ENCODE measurements at places on chromosomes 5 and 9. TPM values are rescaled to one million over a fixed set of nuclear protein-coding genes. Genes with fewer than 3 reads are reported as not detected.
A peak's percentile ranks its signal among the peaks of the same experiment; 100 is the strongest.

GRCh38 chr5:109705596-109705995, 15.9 kb downstream of the MAN2A1 start:
- no peak for DNase-seq

The ECM2 gene
- total RNA-seq = not detected

GRCh38 chr5:150284311-150284710, 5.3 kb downstream of the CAMK2A start:
- no peak for DNase-seq

The SOHLH1 gene
- total RNA-seq = not detected

The FOXI1 gene
- not detected for total RNA-seq

The NMUR2 gene
- total RNA-seq = not detected

DNA sequence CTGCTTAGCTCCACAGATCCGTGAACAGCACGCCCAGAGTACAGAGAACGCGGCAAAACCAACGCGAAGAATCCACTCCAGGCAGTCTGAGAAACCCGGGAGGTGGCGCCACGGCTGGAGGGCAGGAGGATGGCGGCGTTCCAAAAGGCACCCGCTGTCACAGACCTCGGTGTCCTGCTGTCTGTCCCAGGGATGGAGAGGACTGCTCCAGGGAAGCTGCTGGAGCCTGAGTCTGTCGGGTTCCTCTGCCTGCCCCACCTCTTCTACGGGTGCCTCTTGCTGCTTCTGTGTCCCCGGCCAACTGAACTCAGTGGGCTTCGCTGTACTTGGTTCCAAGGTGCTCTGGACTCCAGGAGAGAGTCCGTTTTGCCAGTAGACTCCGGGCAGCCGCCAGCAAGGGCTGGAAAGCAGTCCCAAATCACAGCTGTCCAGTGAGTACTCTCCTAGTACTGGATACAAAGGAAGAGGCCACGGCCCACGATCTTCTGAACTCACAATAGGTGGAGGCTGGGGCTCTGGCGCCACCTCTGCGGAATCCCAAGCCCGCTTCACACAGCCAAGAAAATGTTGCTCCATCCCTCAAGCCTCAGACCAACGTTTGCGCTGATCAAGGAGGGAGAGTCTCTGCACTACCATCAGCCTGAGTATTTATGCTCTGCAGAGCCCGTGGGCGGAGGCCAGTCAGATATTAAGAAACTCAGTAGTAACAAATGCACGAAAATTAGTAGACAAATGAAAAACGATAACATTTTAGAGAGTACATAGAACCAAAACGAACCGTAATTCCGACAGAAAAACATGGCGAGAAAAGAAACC, 440 bp downstream of the ANXA2R start:
- peak; percentile 73 for DNase-seq

GRCh38 chr5:122078116-122079110, at the start of gene LOX:
TSS of gene LOX (minus strand) at chr5:122078259. CDS start at chr5:122077985, 274 bp downstream.
- DNase-seq = no peak

The IL5 gene
- not detected for total RNA-seq

The ARRDC3 gene
- 87.3 TPM for total RNA-seq

The PITX1 gene
- not detected for total RNA-seq

DNA sequence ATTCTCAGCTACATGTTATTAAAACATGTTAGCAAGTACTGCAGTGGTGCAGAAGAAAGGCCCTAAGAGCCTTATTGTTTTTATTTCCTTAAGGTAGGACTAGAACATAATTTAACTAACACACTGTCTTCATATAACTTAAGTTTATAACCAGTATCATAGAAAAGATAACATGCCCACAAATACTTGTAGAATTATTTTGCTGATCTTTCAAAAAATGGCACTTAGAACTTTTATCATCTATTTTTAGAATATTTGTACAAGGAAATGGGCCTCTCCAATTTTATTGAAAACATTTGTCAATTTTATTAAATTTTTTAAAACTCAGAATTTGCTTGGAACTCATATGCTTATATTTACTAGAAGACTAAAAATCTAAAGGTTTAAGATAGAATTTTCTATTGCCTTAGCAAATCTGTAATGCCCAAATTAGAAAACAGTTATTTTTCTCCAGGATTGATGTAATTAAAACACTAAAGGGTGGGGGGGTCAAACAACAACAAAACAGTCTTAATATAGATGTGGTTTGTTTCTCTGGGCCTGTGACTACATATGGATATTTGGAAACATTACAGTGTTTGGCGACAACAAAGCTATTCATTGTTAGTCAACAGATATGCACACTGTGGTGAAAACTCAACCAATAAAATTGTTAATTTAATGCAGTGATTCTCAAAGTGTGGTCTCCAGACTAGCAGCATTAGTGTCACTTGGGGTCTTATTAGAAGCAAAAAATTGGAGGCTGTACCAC, 360.4 kb downstream of the PDE4D start:
- no peak for DNase-seq

DNA sequence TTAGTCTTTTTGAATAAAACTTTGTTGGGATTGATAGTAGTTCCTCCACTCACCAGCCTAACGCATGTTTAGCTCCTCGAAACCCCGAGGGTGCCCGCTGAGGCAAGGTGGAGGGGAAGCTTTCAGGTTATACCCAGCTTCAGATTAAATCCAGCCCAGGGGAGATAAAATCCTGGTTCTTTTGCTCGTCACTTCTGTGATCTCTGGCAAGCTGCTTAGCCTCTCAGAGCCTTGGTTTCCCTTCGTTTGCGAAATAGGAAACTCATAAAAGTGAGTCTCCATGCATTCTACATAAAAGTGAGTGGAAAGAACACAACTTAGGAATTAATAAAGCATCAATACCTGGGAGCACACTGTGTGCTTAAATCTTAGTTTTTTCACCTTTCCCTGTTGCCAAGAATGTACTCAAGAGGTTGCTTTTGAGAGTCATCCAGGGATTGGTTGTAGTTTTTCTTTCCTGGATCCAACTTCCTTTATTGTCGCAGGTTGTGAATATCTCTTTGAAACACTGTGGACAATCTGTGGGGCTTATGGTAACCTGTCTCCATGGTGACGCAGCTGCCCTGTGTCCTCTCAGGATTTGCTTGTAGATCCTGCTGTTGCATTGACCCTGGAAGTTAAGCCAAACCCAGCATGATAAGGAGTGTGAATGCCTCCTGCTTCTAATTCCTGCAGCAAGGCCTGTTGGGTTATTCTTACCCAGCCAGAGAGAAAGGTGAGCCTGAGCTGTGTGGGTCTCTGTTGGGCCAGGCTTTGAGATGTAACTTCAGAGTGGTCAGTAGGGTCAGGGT, 2.0 kb downstream of the GALNT12 start:
- DNase-seq = no peak

DNA sequence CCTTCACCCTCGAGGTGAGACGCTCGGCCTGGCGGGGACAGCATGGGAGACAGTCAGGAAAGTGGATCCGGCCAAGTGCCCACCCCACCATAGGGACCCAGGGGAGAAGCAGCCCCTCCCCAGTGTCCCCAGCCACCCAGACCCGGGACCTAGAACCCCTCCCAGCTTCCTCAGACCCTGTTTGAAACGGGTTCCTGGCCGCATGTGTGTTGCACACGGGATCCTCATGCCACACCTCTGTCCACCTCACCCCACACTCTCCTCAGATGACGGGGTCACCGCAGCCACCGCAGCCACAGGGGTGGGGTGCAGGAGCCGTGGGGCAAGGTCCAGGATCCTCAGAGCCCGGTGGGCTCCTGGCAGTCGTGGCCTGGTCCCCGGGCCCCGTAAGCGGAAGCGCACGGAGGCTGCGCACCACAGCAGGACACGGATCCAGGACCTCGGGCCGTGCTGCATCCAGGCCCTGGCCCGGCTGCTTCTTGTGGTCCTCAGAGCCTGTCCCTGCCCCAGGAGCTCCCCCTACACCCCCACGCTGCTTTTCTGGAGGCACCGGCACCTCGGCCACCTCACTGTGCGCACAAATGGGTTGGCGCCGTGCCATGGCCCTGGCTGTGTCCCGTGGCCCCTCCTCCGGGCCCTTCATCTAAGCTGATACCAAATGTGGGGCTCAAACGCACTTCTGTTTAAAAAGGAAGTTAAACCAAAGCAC, 15.3 kb downstream of the TERT start:
- no peak for DNase-seq

DNA sequence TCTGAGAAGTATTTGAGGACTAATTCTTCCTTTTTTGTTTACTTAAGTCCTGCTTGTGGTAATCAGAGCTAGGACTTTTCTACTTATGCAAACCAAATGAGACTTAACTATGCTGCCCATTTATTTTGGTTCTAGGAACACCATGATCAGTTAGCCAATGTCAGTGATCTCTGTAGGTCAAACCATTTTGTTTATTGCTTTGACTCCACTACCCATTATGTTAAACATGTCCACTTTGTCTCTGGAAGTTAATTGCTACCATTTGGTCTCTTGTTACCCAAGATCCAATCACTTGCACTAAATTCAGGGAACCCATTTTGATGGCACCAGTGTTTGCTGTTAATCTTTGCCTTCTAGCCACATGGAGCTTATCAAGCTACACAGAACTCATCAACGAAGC, 161.9 kb downstream of the CCDC171 start:
- DNase-seq = no peak

DNA sequence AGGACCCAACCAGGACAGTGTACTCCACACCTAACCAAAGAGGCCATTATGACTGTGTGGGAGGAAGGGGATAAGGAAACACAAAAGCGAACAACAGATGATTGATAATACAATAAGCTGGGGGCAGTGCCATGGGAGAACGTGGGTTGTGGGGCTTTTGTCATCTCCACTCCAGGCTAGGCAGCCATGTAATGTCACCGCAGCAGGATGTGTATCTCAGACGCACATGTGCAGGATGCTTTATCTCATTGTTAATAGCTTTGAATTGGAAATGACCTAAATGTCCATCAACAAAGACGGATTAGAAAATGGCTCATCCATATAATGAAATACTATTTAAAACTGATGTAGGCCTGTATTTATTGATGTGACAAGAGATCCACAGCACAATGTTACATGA, 51.0 kb downstream of the EPB41L4B start:
- DNase-seq = no peak

DNA sequence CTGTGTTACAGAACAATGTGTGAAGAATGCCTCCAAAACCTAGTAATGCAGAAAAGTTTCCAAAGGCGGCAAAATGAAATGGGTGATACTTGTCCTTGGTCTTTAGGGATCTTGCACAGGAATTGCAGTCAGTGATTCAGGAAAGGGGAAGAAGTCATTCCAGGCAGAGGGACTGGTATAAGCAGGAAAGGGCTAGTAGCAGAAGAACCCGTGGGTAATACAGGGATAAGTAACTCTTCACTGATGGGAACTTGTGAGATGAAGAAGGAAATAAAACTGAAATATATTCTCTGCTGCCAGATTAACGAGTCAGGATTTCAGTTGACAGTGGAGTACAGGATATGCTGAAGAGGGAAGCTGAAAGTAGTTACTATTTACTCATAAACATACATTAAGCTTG, 1.2 kb downstream of the SRFBP1 start:
- DNase-seq = no peak

DNA sequence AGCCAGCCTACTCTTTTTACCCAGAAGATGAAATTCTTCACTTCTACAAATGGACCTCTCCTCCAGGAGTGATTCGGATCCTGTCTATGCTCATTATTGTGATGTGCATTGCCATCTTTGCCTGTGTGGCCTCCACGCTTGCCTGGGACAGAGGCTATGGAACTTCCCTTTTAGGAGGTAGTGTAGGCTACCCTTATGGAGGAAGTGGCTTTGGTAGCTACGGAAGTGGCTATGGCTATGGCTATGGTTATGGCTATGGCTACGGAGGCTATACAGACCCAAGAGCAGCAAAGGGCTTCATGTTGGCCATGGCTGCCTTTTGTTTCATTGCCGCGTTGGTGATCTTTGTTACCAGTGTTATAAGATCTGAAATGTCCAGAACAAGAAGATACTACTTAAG, 16.6 kb downstream of the OCLN start:
- no peak for DNase-seq

The CFAP77 gene
- not detected for total RNA-seq

DNA sequence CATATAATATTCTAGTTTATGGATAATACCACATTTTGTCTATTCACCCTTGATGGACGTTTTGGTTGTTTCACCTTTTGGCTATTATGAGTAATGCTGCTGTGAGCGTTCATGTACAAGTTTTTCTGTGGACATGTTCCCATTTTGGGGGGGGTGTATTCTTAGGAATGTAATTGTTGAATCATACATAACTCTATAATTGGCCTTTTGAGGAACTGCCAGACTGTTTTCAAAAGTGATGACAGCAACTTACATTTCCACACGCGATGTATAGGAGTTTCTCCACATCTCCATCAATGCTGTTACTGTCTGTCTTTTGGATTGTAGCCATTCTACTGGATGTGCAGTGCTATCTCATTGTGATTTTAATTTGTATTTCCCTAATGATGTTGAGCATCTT, 69.8 kb downstream of the SLC46A2 start:
- no peak for DNase-seq

DNA sequence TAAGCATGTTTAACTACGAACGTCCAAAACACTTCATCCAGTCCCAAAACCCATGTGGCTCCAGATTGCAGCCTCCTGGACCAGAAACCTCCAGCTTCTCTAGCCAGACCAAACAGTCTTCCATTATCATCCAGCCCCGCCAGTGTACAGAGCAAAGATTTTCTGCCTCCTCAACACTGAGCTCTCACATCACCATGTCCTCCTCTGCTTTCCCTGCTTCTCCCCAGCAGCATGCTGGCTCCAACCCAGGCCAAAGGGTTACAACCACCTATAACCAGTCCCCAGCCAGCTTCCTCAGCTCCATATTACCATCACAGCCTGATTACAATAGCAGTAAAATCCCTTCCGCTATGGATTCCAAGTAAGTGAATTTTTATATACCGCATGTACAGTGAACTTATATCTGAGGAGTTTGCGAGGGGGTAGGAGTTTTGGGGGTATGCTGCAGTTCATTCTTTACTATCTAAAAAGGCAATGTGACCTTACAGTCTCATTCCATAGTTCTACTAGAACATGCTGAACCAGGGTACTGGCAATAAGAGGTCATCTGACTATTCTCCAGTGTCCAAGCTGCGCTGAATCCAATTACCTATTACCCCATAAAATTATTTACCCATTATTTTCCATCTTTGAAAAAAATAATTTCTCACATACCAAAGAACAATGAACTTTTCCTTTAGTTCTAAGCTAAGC, 3.1 kb downstream of the MYOT start:
- no peak for DNase-seq

The SPACA9 gene
- 6.3 TPM for total RNA-seq

The DBH gene
- not detected for total RNA-seq

GRCh38 chr5:74534397-74535129, 106.0 kb downstream of the ENC1 start:
- no peak for DNase-seq

- peak; percentile 31 for DNase-seq
Measured at GRCh38 chr9:7570107-7570720, 229.4 kb downstream of the DMAC1 start.

- no peak for DNase-seq
Measured at GRCh38 chr5:175243441-175243840, 200.5 kb downstream of the DRD1 start.

The PLAA gene
- total RNA-seq = 28.3 TPM

DNA sequence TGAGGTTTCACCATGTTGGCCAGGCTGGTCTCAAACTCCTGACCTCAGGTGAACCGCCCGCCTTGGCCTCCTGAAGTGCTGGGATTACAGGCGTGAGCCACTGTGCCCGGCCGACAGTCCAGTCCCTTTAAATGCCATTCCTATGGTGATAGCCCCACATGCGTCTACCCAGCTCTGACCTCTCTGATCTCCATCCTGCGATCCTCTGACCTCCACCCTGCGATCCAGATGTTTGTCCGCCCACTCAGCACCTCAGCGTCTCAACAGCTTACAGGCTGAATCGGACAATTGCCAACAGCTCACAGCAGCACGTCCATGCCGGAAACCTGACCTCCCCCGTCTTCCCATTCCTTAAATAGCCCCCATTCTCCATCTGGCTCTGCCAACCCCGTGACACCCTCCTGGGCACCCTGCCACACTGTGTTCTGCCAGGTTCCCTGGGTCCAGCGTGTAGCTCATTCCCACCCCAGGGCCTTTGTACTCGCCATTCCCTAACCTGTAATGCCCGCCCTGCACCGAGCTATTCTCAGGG, 44.0 kb upstream of the RNU6ATAC start:
- no peak for DNase-seq

Data from activated naive CD8-positive, alpha-beta T cell treated with anti-CD3 and anti-CD28 coated beads, Interleukin-2, amount 10 ng/mL, durations not matched to agents 7 days and 5 days (primary cell).